ENCODE measurements at places on chromosomes 1 and 21.

DNA sequence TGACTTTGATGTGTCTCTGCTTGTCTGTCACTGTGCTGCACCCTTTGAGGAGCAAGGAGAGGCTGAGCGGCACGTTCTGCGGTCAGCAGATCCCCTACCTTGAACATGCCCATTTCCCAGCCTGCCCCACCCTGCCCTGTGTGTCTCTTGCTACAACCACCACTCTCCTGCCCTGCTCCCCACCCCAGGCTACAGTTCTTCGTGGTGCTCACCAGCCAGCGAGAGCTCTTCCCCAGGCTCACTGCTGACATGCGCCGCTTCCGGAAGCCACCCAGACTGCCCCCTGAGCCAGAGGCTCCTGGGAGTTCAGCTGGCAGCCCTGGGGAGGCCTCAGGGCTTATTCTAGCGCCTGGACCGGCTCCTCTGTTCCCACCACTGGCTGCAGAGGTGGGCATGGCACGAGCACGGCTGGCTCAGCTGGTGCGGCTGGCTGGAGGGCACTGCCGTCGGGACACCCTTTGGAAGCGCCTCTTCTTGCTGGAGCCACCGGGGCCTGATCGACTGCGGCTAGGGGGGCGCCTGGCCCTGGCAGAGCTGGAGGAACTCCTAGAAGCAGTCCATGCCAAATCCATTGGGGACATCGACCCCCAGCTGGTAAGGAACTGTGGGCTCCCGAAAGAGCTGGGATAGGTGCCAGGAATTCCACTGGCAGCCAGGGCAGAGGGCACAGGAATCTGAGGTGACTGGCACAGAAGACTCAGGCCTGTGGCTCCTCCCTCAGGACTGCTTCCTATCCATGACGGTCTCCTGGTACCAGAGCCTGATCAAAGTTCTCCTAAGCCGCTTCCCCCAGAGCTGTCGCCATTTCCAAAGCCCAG lies 5.6 kb downstream of the HYI start:
- DNase-seq, result no peak

DNA sequence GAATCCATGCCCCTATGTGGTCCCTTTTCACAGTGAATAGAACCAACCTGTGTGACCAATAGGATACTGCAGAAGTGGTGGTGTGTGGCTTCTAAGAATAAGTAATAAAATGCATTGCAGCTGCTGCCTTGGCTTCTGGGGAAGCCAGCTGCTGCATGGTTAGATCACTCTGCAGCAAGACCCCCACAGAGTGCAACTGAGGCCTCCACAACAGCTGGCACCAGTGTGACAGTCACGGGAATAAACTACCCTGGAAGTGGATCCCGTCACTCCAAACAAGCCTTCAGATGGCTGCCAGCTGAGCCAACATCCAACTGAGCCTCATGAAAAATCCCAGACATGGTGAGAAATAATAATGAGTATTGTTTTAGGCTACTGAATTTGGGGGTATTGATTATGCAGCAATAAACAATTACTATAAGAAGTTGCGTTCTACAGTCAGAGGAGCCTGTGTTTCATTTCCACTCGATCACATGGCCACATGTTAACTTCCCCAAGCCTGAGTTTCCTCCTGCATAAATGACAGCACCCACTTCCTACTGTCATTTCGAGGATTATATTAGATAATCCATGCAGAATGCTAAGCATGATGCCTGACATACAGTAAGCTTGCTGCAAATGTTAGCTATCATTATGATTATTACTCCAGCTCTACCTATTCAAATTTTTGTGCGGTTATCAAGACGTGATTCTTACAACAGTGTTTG lies 20.8 kb upstream of the COG2 start:
- DNase-seq, result no peak

GRCh38 chr1:3787745-3788605 lies 8.3 kb downstream of the LRRC47 start:
- no peak for DNase-seq

GRCh38 chr1:232979558-232979957 lies 29.1 kb downstream of the NTPCR start:
- no peak for DNase-seq

- DNase-seq, result no peak
These were observed 77.3 kb upstream of the ARID1A start for GRCh38 chr1:26618561-26618960.

GRCh38 chr1:56745231-56745630 lies 74.0 kb downstream of the FYB2 start:
- no peak for DNase-seq

GRCh38 chr1:28091043-28091781 lies 2.8 kb upstream of the EYA3 start:
- DNase-seq, result peak; percentile 91
